ENCODE measurements at places on chromosomes 7 and 10.

GRCh38 chr7:121797657-121798452 lies 75.1 kb upstream of the PTPRZ1 start:
- no peak for DNase-seq

GRCh38 chr10:33306701-33307519 lies 27.6 kb downstream of the NRP1 start:
- peak; percentile 34 for DNase-seq

DNA sequence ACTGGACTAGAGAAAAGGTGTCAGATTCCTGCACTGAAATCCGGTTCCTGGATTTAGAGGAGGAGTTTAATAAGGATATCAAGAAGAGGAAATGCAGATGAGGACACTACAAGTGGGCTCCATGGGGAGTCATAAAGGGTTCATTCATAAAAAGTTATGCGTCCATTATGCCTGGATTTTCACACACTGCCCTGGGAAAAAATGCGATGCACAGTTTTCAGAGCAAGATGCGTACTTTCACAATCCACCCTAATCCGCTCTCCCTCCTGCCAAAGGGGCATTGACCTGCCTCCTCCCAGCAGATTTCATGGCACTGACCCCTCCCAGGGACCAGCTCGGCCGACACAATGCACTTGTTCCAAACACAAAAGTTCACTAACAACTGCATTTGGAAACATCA lies 42.2 kb upstream of the OPALIN start:
- DNase-seq = no peak

DNA sequence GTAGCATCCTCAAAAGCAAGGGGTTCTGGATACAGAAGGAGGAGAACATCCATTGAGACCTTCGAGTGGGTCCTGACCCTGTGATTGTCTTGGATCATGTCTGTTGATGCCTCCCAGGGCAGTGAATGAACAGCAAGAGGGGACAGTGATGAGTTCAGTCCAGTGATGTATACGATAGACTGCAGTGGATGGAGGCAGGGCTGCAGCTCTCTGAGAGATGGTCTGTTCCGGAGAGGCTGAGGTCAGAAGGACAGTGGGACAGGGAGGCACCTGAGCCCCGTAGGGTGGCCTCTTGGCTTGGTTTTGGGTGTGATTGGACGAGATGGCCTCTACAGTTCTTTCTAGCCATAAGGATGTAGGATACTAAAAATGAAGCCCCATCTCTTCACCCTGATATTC lies 280.4 kb downstream of the CAMK1D start:
- DNase-seq = no peak

- DNase-seq = peak; percentile 85
These were observed at the start of the genes COG5 and DUS4L for GRCh38 chr7:107563775-107564552. Gene COG5 (minus strand): TSS chr7:107563920. CDS start chr7:107563896, 24 bp downstream. Gene DUS4L (plus strand): TSS chr7:107563971. CDS start chr7:107567071, 3,100 bp downstream.

- DNase-seq = no peak
These were observed 199.8 kb downstream of the ZNF365 start for GRCh38 chr10:62573929-62574328.

DNA sequence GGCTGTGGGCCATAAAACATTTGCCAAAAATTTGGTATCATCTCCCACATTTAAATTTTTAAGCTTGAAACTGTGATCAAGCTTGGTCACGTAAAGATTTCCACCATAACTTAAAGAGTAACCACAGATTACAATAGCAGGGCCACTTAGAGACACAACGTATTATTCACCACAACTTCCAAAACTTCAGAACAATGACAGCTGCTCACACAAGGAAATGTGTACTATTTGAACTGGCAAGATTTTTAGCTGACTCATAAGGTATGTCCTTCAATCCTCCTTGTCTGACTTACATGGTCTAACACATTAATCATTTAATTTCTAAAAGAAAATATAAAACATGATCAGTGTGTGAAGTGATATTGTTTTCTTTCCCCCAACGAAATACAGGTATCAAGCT lies 234.5 kb downstream of the PARD3 start:
- no peak for DNase-seq

DNA sequence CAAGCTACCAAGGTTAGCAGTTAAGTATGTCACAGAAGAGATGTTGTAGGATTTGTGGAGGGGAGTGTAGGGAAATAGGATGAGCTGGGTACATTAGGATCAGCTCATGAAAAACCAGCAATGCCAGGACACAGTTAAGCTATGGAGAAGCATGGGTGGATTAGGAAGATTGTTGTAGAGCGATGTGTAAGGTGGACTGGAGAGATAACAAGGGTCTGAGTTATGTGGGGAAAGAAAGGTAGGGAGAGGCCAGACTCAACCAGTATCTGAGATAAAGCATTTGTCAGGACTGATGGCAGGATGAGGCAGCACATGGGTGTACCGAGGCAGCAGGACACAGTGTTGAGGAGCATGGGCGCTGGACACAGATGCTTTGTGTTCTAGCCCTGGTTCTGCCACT lies 85.4 kb upstream of the PRR15 start:
- no peak for DNase-seq

DNA sequence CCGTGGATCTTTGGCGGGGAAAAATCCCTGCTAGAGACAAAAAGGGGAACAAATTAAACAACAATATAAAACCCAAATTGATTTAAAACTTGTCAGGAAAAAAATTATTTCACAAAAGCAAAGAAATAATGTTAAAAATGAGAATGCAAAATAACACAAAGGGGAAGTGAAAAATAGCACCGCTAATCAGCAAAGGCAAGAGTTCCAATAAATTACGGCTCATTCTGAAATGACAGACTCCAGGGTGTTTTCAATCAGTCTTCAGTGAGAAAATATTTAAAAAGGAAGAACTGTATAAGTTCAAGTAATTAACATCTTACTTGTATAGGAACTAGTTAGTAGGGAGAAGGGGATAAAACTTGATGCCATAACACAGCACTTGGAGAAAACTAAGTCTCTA lies 336.8 kb downstream of the LRRTM3 start:
- no peak for DNase-seq

DNA sequence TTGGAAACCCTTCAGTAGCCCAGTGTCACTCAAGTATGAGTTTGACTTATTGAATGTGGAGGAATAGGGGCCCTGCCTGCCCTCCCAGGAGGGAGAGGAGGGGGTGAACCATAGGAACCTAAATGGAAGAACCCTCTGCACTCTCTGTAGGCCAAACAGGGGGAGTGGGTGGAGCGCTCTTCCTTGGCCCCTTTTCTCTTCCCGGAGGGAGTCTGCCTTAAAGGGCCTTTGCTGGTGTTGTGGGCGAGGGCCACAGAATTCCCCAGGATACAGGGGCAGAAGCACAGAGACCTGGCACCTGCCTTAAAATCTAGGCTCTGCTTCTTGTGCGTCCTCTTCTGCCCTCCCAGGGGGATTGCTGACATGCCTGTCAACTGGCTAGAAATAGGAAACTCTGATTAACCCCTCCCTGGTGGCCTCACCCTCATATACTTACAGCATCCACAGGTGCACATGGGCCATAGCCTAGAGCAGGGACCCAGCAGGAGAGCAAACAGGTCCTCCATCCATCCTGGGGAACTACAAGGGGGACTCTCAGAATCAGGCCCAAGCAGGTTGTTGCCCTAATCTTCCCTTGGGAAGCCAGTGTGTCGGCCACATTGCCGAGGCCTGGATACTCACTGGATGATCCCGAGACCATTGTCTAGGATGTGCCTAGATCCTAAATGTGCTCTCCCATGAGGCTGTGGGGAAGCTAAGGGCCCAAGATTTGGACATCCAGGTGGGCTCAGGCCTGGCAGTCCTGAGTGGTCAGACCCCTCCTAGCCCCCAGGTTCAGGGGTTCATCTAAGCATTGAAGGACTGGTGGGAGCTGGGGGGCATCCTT lies 3.4 kb downstream of the TRIM8 start:
- DNase-seq = no peak

GRCh38 chr7:135733603-135734342 lies 5.8 kb upstream of the SLC13A4 start:
- DNase-seq = no peak

GRCh38 chr10:118501637-118502440 lies 93.6 kb downstream of the PRLHR start:
- DNase-seq = peak; percentile 77

- no peak for DNase-seq
These were observed 25.8 kb downstream of the FBXL13 start for GRCh38 chr7:103048833-103049232.
